RWPE2 (cell line): ENCODE measurements at places on chromosomes 3 and 15.
A peak's percentile ranks its signal among the peaks of the same experiment; 100 is the strongest.

DNA sequence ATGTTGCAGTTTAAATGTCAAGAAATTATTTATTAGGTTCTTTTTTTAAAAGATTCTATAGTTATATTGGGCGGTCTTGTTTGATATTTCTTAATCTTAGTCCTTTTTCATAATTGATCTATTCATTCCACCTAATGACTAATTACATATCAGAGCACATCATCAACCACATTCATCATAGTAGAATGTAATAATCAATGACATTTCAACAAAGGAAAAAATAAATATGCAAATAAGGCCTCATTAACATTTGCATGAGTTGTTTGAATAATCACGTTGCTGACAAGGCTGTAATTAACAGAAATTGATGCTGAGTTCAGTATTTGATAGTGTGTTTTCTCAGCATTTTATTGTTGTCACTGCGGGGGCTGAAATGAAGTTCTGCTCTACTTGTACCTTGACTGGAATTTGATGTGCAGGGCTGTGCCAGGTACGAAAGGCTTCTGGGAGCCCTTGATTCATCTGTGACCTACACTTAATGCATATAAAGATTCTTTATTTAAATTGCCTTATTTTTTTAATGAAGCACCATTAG, 215.7 kb downstream of the TCF12 start:
- DNase-seq: no peak
- peaks cover 5% of the 10 kb centered on the region for H3K4me1 ChIP-seq

GRCh38 chr15:70493787-70494516, 269.4 kb downstream of the UACA start:
- peak overlapping the region; percentile 79 for H3K27ac ChIP-seq
- peaks cover 40% of the 10 kb centered on the region for H3K4me1 ChIP-seq
- no peaks in the 10 kb centered on the region for H3K27me3 ChIP-seq
- no peak for DNase-seq
- H3K36me3 ChIP-seq: no peaks in the 10 kb centered on the region

- no peaks in the 10 kb centered on the region for H3K27me3 ChIP-seq
- no peaks in the 10 kb centered on the region for H3K4me1 ChIP-seq
- no peak for DNase-seq
- H3K36me3 ChIP-seq: no peaks in the 10 kb centered on the region
Observed at GRCh38 chr3:157059661-157060060, 100.3 kb downstream of the CCNL1 start.

DNA sequence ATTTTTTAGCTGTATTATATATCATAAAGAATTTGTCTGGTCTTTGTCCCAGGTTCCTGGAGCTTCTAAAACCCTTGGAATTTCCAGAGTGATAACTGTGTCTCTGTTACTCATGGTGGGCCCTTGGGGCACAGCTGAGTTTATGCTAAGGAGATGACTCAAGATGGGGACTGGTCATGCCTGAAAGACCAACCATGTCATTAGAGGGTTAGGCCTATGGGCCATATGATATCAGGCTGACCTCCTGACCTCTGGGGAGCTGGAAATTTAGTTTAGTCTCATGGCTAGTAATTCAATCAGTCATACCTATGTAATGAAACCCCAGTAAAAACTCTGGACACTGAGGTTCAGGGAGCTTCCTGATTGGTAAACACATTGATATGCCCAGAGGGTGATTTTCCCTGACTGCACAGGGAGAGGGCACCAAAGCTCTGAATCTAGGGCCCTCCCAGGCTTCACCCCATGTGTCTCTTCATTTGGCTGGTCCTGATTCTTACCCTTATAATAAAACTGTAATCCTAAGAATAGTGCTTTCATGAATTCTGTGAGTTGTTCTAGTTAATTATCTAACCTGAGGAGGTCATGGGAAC, 69.6 kb downstream of the EEFSEC start:
- no peak overlapping the region for H3K4me3 ChIP-seq
- H3K4me1 ChIP-seq: no peaks in the 10 kb centered on the region
- H3K36me3 ChIP-seq: no peaks in the 10 kb centered on the region
- no peak for DNase-seq

- no peak overlapping the region for H3K27ac ChIP-seq
- no peaks in the 10 kb centered on the region for H3K36me3 ChIP-seq
- no peak overlapping the region for H3K4me3 ChIP-seq
Observed at GRCh38 chr3:179463319-179463718, 12.0 kb upstream of the GNB4 start.

DNA sequence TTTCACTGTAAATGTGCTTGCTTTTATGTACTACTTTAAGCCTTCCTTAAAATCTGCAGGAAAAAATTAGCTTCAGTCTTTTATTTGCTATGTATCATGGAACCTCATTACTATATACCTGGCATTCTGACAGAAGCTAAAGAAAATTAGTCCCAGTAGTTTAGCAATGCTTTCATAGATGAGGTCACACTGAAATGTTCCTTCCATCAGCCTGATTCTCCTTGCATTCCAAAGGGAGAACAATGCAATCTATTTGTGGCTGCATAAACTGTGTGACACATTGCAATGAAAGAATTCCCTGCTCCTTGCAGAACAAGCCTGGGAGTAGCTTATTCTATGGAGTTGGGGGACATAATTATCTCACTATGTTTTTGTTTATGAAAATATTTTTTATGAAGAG, 691.5 kb upstream of the ARPP21 start:
- no peaks in the 10 kb centered on the region for H3K27me3 ChIP-seq
- no peaks in the 10 kb centered on the region for H3K4me1 ChIP-seq
- DNase-seq: no peak
- H3K4me3 ChIP-seq: no peak overlapping the region

DNA sequence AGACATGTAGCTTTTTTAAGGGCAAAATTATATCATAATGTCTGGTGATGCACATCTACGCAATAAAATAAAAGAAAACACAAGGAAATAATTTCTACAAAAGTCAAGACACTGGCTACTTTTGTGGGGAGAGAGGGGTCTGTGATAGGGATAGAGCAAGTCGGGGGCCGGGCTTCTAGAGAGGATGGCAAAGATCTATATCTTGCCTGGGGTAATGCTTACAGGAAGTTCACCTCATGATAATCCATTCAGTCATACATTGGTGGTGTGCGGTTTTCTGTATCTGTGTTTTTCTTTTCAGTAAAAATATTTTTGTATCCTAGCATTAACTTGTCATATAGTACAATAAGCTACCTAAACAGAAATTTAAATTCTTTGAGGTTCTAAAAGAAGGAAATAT, 178.8 kb downstream of the ARRDC4 start:
- peaks cover 3% of the 10 kb centered on the region for H3K4me1 ChIP-seq
- H3K27me3 ChIP-seq: no peaks in the 10 kb centered on the region
- H3K27ac ChIP-seq: no peak overlapping the region
- H3K36me3 ChIP-seq: no peaks in the 10 kb centered on the region

GRCh38 chr3:14768182-14768790, 50.5 kb upstream of the FGD5 start:
- no peaks in the 10 kb centered on the region for H3K36me3 ChIP-seq
- no peaks in the 10 kb centered on the region for H3K4me1 ChIP-seq
- no peak overlapping the region for H3K4me3 ChIP-seq

GRCh38 chr15:96756656-96757055, 426.2 kb downstream of the NR2F2 start:
- DNase-seq: no peak
- no peaks in the 10 kb centered on the region for H3K36me3 ChIP-seq
- H3K27ac ChIP-seq: no peak overlapping the region
- no peaks in the 10 kb centered on the region for H3K4me1 ChIP-seq

- no peak overlapping the region for H3K27ac ChIP-seq
- no peaks in the 10 kb centered on the region for H3K4me1 ChIP-seq
- no peaks in the 10 kb centered on the region for H3K27me3 ChIP-seq
- H3K36me3 ChIP-seq: no peaks in the 10 kb centered on the region
- H3K4me3 ChIP-seq: no peak overlapping the region
Observed at GRCh38 chr3:94862703-94863102, 799.8 kb downstream of the NSUN3 start.

DNA sequence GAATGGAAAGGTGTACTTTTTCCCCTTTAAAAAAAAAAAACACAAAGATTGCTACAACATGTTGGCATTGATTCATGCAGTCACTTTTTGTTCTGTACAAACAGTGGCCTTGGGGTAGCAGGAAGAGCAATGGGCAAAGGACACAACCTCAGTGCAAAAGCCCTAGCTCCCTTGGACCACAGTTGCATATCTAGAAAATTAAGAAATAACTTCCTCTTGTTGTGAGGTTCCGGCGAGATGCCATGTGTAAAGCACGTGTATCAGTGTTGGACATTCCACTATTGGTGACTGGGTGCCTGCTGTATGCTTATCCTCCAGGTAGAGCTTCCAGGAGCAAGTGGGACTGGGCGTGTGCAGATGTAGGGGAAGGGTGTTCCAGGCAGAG, 164.5 kb downstream of the THSD4 start:
- peaks cover 31% of the 10 kb centered on the region for H3K36me3 ChIP-seq
- DNase-seq: no peak
- H3K4me3 ChIP-seq: no peak overlapping the region

DNA sequence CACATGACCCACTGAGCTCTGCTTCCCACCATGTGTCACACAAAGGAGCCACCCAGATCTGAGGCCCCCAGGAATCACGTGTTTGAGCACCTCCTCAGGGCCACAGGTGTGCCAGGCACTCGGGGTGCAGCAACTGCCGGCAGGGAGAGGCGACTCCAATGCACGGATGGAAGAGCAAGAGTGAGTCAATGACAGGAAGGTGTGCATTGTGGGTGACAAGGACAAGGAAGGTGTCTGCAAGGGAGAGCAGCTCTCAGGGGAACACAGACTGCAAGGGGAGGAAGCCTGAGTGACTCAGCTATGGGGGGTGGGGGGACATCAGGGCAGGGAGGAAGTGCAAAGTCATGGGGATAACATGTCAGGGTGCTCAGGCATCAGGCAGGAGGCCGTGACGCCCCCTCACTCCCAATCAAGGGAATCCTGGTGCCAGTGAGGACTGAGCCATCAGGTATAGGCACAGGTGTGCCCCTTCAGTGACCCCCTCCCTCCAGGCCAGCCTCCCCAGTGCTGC, 67.4 kb downstream of the NUP210 start:
- no peak overlapping the region for H3K27ac ChIP-seq
- no peaks in the 10 kb centered on the region for H3K27me3 ChIP-seq
- H3K4me3 ChIP-seq: no peak overlapping the region
